CD14-positive monocyte (primary cell): ENCODE measurements at places on chromosomes 16 and 17.

- no peak overlapping the region for H3K27ac ChIP-seq
- no peak overlapping the region for H3K4me3 ChIP-seq
- DNase-seq = no peak
- H3K4me1 ChIP-seq = no peaks in the 10 kb centered on the region
- no peaks in the 10 kb centered on the region for H3K36me3 ChIP-seq
Measured at GRCh38 chr17:33285413-33285812, 7.7 kb downstream of the ASIC2 start.

DNA sequence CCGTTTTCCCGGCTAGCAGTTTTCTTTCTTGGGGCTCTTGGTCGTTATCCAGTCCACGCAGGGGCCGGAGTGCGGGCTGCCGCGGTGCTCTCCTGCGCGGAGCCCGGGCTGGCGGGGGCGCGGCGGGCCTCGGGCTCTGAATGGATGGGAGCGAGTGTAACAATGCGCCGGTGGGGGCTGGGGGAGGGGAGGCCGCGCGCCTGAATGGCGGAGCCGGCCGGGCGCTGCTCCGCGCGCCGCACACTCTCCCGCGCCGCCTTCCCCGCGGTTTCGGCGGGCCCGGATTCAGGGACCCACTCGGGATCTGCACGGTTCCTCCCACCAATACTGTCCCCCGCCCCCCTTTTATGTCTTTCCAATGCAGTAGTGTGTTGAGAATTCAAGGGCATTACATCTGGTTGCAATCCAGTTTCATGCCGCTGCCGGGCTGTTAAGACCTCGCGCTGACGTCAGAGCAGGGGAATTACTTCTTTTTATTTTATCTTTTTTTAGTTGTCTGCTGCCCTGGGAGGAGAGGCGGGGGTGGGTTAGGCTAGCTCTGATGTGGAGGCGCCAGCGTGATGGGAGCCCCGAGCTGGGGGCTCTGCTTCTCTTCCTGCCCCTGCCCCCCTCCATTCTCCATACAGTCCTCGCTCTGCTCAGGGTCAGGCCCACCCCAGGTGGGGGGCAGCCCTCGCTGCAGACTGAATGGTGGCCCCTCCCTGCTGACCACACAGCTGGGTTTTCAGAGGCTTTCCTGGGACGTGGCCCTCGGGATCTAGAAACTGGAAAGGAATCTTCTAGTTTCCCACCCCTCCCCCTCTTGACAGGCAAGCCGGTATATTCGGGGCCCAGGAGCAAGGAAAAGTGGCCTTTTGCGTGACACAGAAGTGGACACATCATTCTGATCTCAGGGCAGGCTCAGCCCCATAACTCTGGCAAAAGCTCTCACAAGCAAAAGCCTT is 1.8 kb downstream of the RAI1 start:
- DNase-seq = peak; percentile 56
- peak overlapping the region; percentile 66 for H3K4me3 ChIP-seq
- no peaks in the 10 kb centered on the region for H3K36me3 ChIP-seq
- H3K27me3 ChIP-seq = no peaks in the 10 kb centered on the region

DNA sequence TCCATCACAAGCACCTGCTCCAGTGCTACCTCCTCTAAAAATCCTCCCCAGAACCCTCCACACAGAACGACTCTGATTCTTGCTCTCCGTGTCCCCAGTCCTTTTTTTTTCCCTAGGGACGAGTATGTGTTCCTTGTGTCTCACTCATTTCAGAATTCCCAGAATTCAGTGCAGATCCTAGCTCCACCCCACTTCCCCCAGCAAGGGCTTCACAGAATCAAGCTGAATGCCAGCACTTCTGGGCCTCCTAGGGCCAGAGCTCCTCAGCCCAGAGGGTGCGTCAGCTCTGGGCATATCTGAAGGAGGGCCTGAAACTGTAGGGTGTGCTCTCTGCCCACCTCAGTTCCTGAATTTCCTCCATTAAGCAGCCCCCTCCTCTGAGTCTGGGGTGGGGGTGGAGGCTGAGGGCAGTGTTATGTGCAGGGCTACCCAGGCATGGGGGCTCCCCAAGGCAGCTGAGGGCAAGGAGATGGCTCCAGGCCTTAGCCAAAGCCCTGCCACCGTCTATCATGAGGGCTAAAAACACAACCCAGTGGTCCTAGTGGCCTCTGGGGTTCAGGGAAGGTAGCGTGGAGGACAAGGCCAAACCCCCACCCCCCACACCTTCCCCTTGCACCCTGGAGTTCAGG is 6.5 kb downstream of the UNC119 start:
- no peak overlapping the region for H3K27ac ChIP-seq
- H3K27me3 ChIP-seq = no peaks in the 10 kb centered on the region
- H3K36me3 ChIP-seq = peaks cover 16% of the 10 kb centered on the region
- H3K4me3 ChIP-seq = no peak overlapping the region

DNA sequence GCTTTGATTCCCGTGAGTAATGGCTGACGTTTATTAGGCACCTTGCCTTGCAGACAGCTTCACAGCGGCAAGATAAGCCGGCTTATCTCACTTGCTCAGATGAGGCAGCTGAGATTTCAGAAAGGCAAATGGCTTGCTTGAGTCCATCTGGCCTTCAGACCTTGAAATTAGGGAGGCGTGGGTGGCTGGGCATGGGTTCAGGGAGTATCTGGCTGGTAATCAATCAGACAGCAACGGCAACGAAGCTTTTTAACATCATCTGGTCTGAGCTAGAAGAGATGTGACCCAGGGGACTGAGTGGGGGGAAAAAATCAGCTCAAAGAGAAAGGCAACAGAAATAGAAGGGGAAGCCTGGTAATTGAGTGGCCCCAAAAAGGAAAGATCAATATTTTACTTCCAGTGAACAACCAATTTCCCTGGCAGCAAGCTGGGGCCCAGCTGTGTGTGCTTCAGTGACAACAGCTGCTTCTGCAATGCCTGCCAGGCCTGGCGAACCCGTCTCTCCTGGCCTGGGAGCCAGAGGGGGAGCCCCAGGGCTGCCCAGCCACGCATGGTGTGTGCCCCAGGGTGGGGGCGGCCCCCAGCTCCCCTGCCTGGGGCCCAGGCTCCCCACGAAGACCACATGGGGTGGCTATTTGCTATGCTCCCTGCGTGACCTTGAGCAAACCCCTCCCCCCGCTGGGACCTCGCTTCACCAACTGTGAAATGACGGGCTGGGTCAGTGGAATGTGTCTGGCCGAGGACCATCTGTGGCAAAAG is 34.0 kb downstream of the RAB11FIP4 start:
- DNase-seq = no peak
- no peaks in the 10 kb centered on the region for H3K4me1 ChIP-seq
- H3K4me3 ChIP-seq = no peak overlapping the region
- no peak overlapping the region for H3K27ac ChIP-seq
- no peaks in the 10 kb centered on the region for H3K36me3 ChIP-seq
